ENCODE measurements at places on chromosomes 6 and 20.

DNA sequence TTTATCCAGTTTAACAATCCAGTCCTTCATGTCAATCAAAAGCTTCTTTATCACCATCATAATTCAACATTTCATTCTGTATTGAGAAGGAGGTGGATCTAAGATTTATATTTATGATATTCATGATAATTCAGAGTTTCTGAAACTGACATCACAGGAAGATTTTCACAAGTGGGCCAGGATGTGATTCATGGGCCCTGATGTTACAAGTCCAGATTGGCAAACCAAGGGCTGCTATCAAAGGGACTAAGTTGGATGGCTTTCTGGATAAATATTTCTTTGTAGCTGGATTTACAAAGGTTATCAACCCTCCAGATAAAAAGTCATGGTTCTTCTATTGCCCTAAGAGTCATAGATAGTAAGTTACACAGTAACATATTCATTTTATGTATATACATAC, 866.5 kb downstream of the KIF16B start:
- H3K4me3 ChIP-seq, result no peak overlapping the region
- no peaks in the 10 kb centered on the region for H3K36me3 ChIP-seq
- H3K4me1 ChIP-seq, result no peaks in the 10 kb centered on the region
- H3K27ac ChIP-seq, result no peak overlapping the region

DNA sequence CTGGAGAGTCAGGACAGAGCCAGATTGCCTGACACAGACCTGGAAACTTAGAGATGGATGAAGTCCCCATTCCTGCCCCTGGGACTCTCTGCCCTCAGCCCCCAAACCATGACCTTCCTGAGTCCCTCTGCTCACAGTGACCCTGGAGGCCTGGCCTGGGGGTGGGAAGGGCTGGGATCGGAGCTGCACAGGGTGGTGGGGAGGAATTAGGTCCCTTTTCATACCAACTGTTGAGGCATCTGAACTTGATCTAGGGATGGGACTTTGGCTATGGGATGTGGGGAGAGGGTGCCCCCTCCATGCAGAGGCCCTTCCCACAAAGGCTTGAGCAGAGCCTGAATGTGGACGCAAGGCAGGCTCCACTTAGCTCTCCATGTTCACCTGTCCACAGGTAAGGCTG, 144.1 kb downstream of the MRPL14 start:
- DNase-seq, result no peak
- no peak overlapping the region for H3K4me3 ChIP-seq
- H3K27ac ChIP-seq, result no peak overlapping the region
- H3K4me1 ChIP-seq, result no peaks in the 10 kb centered on the region

- H3K4me1 ChIP-seq, result peaks cover 44% of the 10 kb centered on the region
- H3K36me3 ChIP-seq, result no peaks in the 10 kb centered on the region
- H3K4me3 ChIP-seq, result peak overlapping the region; percentile 69
- peak; percentile 27 for DNase-seq
- no peaks in the 10 kb centered on the region for H3K27me3 ChIP-seq
Measured at GRCh38 chr6:27867945-27868300, 44.3 kb downstream of the OR2B2 start.

DNA sequence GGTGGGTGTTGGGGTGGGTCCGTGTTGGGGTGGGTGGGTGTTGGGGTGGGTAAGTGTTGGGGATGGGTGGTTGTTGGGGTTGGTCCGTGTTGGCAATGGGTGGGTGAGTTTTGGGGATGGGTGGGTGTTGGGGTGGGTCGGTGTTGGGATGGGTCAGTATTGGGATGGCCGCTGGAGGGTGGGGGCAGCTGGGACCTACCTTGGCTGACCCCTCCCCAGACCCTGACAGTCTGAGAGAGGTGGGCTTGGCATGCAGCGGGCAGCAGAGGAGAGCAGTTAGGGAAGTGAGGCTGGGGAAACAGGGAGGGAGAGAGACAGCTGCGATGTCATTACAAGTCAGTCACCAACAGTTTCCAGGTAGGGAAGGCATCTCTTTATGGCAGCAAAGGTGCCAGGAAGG, 23.1 kb upstream of the GATA5 start:
- no peak for DNase-seq
- H3K36me3 ChIP-seq, result no peaks in the 10 kb centered on the region
- H3K27me3 ChIP-seq, result no peaks in the 10 kb centered on the region
- no peak overlapping the region for H3K4me3 ChIP-seq
- H3K4me1 ChIP-seq, result peaks cover 59% of the 10 kb centered on the region

- no peaks in the 10 kb centered on the region for H3K4me1 ChIP-seq
- DNase-seq, result no peak
- H3K36me3 ChIP-seq, result no peaks in the 10 kb centered on the region
Measured at GRCh38 chr6:39851331-39851730, 59.2 kb downstream of the DAAM2 start.
